ENCODE measurements at places on chromosomes 7 and 10.

DNA sequence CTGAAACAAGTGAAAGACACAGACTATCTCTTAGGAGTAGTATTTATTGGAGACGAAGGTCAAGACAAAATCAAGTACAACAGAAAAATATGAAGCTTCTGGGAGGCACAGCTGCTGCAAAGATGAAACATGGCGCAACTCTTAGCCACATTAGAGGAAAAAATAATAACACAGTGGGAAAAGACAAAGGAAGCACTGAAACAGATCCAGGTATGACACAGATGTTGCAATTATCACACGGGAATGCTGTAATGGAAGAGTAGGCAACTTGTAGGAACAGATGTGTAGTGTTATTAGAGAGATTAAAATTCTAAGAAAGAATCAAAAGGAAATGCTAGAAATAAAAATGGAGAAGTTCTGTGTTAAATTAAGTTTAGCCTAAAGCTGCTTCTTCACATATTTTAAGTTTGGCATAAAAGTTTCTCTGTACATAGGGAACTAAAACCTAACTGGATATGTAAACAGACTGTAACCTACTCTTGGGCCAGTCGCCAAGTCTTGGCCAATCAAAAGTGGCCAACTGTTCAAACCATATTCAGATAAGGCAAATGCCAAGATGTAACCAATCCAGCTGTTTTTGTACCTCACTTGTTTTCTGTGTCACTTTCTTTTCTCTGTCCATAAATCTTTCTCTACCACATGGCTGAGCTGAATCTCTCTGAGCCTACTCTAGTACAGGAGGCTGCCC is 1132.0 kb upstream of the LRRTM3 start:
- no peak for DNase-seq

DNA sequence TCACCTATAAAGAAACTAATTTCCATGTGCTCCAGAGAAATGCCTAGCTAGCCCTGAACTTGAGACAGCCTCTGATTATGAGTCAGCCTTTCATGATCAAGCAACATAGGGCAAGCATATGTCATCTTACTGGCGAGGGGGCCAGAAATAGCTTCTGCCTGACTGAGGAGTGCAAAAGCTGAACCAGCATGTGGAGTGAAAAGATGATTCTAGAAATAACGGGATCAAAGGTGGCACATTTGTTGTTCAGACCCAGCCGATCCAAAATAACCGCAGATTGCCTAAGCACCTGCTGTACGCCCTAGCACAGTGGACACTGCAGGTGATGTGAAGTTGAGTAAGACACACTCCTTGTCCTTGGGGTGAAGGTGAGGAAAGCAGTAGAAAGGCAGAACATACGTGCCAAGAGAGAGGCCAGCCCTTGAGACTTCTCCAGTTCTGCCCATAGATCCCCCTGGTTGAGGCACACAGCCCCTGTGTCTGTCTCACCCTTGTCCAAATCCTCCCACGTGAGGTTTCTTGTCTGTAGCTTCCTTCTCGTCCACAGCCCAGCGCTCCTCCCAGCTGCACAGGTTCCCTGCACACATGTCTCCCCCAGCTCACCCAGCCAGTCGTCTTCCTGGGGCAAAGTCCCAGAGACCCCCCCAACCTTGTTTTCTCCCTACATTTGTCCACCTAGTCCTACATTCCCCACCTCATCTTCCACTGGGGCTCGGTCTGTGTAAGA is 2.8 kb upstream of the BCL7B start:
- no peak for DNase-seq

- no peak for DNase-seq
These were observed 504.6 kb upstream of the MKI67 start for GRCh38 chr10:128630787-128631252.

GRCh38 chr7:141906285-141906684 is 9.9 kb upstream of the OR9A4 start:
- no peak for DNase-seq

GRCh38 chr10:91944880-91945630 is 21.5 kb downstream of the BTAF1 start:
- no peak for DNase-seq

GRCh38 chr7:122467661-122468449 is 163.3 kb upstream of the FEZF1 start:
- DNase-seq: no peak

DNA sequence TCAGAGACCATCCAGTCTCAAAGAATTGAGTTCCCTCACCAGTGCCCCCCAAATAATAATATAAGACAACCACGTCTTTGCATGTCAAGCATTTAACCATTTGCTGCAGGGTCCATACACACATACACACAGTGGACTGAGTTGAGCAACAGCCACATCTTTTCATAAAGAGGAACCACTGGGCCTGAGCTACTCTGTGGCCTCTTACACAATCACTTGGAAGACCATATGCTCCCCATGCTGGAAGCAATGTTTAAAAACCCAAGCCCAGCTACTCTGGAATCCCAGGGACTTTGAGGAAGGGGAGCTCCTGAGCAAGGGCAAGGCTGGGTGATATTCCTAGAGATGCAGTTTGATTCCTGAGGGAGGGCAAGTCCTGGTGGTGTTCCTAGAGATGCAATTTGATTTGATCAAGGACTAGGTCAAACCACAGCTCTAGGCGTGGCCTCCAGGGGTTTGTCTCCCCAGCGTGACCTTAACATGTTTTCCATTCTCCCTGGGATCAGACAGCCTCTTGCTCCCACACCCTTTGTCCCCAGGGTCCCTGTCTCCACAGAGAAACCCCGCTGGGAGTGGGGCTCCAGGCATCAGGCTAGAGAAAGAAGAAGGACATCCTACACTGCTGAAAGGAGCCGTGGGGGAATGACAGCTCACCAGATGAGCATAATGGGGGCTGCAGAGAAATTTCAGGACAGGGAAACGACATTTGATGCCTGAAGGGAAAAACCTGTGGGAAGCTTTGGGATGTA is 376.2 kb upstream of the MGMT start:
- no peak for DNase-seq

DNA sequence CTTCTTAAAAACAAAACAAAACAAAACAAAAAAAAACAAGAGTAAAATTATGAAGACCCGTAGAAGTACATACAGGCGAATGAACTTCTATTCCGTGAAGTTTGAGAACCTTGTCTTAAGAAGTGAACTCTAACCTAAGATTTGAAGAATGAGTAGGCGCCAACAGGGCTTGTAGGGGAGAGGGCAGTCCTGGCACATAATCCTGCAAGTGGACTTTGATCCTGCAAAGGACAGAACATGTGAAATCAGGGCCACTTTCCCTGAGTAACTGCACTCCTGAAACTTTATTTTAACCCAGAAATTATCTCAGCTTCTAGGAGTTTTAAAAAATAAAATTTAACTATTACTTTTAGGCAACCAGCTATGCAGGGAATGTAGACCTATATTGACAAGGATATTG is 62.0 kb downstream of the GNAT3 start:
- DNase-seq: no peak

DNA sequence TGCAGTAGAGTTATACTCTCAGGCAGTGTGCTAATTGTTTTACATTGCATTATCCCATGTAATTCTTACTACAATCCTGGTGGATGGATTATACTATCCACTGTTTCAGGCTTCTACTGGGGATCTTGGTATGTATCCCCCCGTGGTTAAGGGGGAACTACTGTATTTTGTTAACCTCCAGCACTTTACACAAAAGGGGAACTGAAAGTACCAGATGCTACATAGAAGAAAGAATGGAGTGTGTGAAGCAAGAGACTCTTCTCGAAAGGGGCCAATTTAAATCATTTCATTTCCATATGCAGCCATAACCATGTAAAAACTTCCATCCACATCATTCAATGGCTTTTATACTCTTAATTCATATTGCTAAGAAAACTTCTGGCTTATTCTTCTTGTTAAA is 69.4 kb downstream of the C1GALT1 start:
- DNase-seq: no peak

DNA sequence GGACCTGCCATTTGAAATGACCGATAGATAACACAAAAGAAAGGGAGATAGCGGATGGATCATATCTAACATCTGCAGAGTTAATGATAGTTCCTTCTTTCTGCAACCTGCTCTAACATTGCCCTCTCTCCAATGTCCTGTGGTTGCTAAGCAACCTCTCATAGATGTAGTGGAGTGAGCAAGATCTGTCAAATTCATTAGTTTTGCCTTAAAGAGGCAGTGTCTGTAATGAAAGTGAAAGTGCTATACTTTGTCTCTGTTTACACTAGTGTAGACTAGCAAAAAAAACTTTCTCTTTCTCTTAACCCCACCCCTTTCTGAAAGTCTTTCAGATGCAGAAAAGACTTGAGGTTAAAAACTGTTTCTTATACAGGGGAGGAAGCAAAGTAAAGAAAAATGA is 1196.9 kb downstream of the SORCS3 start:
- DNase-seq: no peak

GRCh38 chr10:73953665-73954064 is 42.7 kb downstream of the PLAU start:
- DNase-seq: no peak

DNA sequence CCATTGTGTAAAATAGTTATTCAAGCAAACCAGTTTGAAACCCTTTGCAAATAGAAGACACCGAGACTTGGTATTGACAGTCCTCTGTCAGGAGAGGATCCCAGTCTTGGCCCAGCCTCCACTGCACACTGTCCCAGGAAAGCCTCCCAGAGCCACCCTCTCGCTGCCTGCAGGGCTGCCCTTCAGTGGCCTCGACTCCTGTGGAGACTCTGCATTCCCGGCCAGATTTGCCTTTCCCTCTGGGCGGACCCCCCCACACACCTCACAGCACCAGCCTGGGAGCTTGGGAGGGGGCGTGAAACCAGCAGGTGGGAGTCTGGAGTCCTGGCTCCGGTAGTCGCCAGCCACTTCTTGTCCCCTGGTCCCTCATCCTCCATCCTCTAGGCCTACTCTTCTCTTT is 48.7 kb downstream of the GRK5 start:
- DNase-seq: no peak

GRCh38 chr10:99981581-99982199 is 28.1 kb downstream of the DNMBP start:
- DNase-seq: no peak

GRCh38 chr7:84077336-84077735 is 117.3 kb downstream of the SEMA3A start:
- no peak for DNase-seq

GRCh38 chr7:104983578-104984539 is 30.1 kb upstream of the KMT2E start:
- peak; percentile 86 for DNase-seq
